ENCODE measurements at places on chromosomes 6 and 20. TPM values are rescaled to one million over a fixed set of nuclear protein-coding genes. Genes with fewer than 3 reads are reported as not detected.

The UBE2C gene
- 5.8 TPM for total RNA-seq

The NKAIN2 gene
- 0.28 TPM for total RNA-seq

DNA sequence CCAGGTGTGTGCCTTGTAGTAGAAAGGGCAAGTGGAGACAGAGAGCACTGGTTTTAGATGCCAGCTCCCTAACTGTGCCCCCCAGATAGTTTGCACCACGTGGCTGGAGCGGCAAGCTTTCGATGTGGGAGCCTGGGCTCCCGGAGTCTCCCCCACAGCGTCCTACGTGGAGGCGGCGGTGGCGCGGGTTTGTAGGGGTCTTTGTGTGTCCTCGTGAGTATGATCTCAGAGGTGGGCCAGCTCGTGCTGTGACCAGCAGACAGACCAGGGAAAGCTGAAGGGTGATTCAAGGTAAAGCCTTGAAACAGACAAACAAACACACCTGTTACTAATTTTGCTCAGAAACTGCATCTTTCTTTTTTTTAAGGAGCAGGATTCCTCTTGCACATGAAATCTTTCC, 5.6 kb upstream of the KCNK16 start:
- H3K36me3 ChIP-seq, result no peaks in the 10 kb centered on the region
- no peaks in the 10 kb centered on the region for H3K27me3 ChIP-seq
- H3K4me1 ChIP-seq, result no peaks in the 10 kb centered on the region
- no peak overlapping the region for H3K27ac ChIP-seq
- H3K4me3 ChIP-seq, result no peak overlapping the region

DNA sequence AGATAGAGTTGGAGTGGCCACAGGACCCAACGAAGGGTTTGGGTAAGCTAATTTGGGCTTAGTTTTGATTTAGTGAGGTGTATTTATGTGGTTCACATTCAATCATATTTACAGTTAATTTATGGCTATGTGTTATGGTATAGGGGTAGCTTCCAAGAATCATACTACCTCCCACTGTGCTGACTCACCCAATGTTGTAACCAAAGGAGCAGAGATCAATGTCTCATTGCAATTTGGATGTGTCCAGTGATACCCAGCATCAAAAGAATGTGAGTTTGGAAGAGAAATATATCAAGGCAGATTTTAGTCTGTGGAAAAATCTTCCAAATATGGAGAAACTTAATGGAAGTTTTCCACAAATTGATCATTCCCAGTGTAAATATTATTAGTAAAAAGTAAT, 25.3 kb upstream of the SMIM8 start:
- no peaks in the 10 kb centered on the region for H3K27me3 ChIP-seq
- H3K4me3 ChIP-seq, result no peak overlapping the region
- no peaks in the 10 kb centered on the region for H3K36me3 ChIP-seq
- no peak overlapping the region for H3K27ac ChIP-seq
- no peak for DNase-seq
- no peaks in the 10 kb centered on the region for H3K4me1 ChIP-seq

GRCh38 chr6:80553071-80553740, 446.7 kb downstream of the BCKDHB start:
- H3K27ac ChIP-seq, result no peak overlapping the region
- no peaks in the 10 kb centered on the region for H3K4me1 ChIP-seq
- H3K27me3 ChIP-seq, result no peaks in the 10 kb centered on the region
- no peak for DNase-seq
- H3K4me3 ChIP-seq, result no peak overlapping the region

DNA sequence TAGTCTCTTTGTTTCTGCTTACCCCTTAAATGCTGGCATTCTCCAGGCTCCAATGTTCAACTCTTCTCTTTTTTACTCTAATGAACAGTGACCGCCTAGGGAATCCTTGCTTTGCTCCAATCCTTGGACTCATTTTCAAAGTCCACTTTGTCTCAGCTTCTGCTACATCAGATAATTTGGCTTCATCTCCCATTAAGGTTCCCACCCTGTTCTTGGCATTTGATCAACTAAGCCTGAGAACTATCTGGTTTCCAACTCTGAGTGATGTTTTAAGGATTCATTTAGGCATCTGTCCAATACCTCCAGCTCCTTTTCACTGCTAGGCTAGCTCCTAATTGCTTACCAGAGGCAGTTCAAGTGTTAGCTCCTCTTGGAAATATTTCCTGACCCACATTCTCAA, 64.9 kb downstream of the ME1 start:
- H3K27ac ChIP-seq, result no peak overlapping the region
- H3K36me3 ChIP-seq, result no peaks in the 10 kb centered on the region
- no peaks in the 10 kb centered on the region for H3K27me3 ChIP-seq
- H3K4me1 ChIP-seq, result no peaks in the 10 kb centered on the region

DNA sequence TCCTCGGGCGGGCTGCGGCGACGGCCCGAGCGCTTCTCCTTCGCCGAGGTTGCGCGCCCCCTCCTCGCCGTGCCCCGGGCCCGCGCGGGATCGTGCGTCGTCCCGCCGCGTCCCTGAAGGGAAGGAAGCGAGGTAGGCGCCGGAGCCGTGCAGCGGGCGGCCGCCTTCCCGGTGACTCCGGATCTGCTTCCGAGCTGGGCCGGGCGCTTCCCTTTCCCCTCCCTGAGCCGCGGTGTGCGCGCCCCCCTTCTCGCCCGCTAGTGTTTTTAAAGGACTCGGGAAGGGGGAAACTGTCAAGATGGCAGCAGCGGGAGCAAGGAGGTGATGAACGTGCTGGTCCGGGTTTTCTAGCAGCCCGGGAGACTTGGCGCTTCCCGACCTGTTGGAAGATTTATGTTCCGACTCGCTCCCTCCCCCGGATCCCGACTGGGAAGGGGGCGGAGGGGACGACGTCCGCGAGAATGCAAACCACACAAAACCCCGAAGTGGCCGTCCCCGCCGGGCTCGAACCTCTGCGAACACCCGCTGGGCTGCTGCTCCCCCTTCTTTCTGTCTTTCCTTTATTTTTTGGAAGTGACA, 744 bp upstream of the FOXO3 start:
- H3K36me3 ChIP-seq, result no peaks in the 10 kb centered on the region
- H3K4me1 ChIP-seq, result peaks cover 3% of the 10 kb centered on the region
- peak; percentile 67 for DNase-seq
- peak overlapping the region; percentile 93 for H3K4me3 ChIP-seq
- peak overlapping the region; percentile 99 for H3K27ac ChIP-seq

- H3K4me3 ChIP-seq, result no peak overlapping the region
- H3K36me3 ChIP-seq, result no peaks in the 10 kb centered on the region
Measured at GRCh38 chr6:13462458-13463327, 24.7 kb downstream of the GFOD1 start.

DNA sequence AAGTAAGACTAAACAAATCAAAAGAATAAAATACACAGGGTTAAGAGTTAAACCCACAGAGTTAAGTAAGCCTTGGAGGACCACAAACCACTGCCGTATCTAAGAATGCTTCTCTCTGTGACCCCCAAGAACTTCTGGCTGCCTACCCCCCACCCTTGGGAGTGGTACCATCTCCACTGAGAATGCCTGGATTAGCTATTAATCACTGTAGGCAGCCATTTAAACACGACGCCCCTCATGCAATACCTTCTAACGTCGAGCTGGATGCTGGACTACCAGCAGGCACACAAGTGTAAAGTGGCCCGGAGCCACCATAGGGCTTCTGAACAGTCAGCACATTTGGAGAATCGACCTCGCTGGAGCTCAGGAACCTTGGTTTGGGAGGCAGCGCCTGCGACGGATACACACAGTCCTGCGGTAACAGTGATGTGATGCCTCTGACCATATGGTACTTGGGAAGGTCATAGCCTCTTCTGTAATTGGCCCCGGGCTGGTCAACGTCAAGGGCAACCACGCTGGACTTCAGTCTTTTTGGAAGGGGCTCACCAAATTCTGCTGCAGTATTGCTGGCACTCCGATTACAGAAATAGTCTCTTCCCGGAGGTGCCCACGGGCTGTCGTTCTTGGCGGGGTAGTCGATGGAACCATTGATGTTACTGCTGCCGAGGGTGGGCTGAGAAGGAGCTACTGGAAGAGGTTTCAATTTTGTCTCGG, 18.0 kb downstream of the ZNF217 start:
- no peaks in the 10 kb centered on the region for H3K27me3 ChIP-seq
- no peaks in the 10 kb centered on the region for H3K4me1 ChIP-seq
- no peak for DNase-seq
- H3K36me3 ChIP-seq, result peaks cover 71% of the 10 kb centered on the region

DNA sequence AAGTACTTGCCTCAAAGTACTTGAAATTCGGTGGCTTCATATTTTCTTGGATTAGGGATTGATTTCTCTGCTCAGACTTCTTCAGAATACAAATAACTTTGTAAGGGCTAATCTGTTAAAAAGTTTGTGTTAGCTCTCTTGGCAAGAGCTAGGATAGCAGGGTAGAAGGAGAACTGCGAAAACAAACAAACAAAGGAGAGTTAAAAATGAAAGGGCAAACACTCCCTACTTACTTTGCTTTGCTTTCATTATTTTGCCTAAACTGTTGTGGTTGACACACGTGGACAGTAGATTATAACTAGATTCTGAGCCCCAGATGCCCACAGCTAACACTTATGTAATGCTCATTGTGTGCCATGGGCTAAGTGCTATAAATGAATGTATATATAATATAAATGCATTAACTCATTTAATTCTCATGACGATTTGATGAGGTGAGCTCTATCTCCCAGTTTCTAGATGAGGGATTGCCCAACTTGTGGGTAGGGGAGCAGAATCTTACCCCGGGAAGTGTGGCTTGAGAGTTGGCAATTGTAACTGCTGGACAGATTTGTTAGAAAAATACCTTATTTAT, 48.7 kb downstream of the EYA4 start:
- H3K27me3 ChIP-seq, result no peaks in the 10 kb centered on the region
- H3K4me1 ChIP-seq, result no peaks in the 10 kb centered on the region
- no peak overlapping the region for H3K4me3 ChIP-seq
- H3K27ac ChIP-seq, result no peak overlapping the region
- DNase-seq, result no peak

- DNase-seq, result no peak
- no peak overlapping the region for H3K4me3 ChIP-seq
- peaks cover 21% of the 10 kb centered on the region for H3K4me1 ChIP-seq
- no peaks in the 10 kb centered on the region for H3K27me3 ChIP-seq
- H3K36me3 ChIP-seq, result no peaks in the 10 kb centered on the region
Measured at GRCh38 chr6:77812304-77812703, 159.5 kb downstream of the MEI4 start.

DNA sequence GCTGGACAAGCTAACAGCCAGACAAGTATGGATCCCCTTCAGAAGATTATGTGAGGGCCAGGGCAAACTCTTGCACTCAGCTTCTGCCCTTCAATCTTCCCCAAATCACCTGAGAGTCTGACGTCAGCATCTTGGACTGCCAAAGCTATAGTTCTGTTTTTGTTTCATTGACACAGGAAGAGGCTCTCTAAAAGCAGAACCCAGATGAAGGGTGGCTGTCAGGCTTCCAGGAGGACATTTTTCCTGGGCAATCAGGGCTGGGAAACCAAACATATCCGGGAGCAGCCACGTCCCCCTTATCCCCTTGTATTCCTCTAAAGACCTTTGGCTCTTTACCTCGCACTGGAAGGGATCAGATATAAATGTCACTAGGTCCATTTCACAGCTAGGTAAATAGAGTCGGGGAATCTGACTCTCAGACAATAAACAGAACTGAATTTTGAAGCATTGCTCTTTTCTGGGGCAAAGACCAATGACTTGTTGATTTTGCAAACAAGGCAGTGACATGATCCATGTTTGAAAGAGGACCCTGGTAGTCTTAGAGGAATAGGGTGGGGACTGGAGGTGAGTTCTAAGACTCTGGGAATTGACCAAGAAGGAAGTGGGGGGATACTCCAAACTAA, 13.3 kb downstream of the MAFB start:
- no peaks in the 10 kb centered on the region for H3K27me3 ChIP-seq
- no peaks in the 10 kb centered on the region for H3K36me3 ChIP-seq
- no peak for DNase-seq
- peaks cover 14% of the 10 kb centered on the region for H3K4me1 ChIP-seq
- no peak overlapping the region for H3K27ac ChIP-seq

GRCh38 chr6:162292915-162293314, 434.7 kb downstream of the PRKN start:
- H3K36me3 ChIP-seq, result no peaks in the 10 kb centered on the region
- H3K4me3 ChIP-seq, result no peak overlapping the region
- H3K4me1 ChIP-seq, result no peaks in the 10 kb centered on the region
- no peak overlapping the region for H3K27ac ChIP-seq
- no peaks in the 10 kb centered on the region for H3K27me3 ChIP-seq
- DNase-seq, result no peak

DNA sequence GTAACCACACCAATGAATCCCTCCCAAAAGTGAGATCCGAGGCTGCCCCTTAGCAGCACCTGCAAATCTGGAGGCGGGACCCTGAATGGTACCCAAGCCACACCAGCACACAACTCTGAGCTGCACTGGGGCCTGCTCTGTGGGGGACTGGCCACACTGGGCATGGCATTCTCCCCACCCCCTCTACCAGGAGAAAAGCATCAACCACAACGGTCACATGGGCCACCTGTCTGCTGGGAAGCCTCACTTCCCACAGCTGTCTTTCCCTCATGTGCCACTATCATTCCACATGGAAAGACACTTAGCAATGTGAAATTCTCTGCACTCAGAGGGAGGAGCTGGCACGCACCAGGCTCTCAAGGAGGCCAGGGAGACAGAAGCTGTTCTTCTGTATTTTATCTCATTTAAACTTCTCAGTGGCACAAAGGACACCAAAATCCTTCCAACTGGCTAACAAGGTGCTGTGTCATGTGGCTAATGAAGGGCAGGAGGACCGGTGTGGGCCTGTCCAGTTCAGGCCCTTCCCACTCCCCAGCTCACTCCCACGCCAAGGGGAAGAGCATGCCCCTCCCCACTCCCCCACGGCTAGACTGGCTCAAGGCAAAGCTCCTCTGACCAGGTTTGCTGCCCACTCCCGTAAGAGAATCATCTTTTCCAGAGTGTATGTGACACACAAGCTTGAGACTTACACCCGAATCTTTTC, 19.0 kb downstream of the YTHDF1 start:
- no peaks in the 10 kb centered on the region for H3K27me3 ChIP-seq
- no peaks in the 10 kb centered on the region for H3K4me1 ChIP-seq
- DNase-seq, result no peak
- no peaks in the 10 kb centered on the region for H3K36me3 ChIP-seq

- H3K27ac ChIP-seq, result no peak overlapping the region
- no peak overlapping the region for H3K4me3 ChIP-seq
- no peak for DNase-seq
- H3K36me3 ChIP-seq, result no peaks in the 10 kb centered on the region
- no peaks in the 10 kb centered on the region for H3K4me1 ChIP-seq
Measured at GRCh38 chr20:36845288-36845971, 30.5 kb upstream of the TLDC2 start.

DNA sequence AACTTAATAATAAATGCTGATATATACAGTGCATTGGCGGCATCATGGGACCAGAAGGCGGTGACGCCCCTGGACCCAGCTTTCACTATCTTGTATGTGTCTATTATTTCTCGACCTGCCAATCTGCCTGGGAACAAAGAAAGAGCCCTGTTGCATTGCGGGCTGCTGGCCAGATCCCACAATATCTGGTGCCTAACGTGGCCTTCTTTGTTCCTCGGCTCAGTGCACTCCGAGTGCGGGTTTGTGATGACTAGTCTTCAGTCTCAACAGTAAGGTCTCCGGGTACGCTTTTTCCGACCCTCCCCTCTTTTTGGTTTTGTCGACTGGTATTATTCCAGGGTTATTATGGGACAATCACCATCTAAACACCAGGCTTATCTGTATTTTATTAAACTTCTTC, 291.5 kb downstream of the TBC1D32 start:
- no peak overlapping the region for H3K4me3 ChIP-seq
- H3K36me3 ChIP-seq, result no peaks in the 10 kb centered on the region
- DNase-seq, result no peak

Measured in right lobe of liver (tissue), 6 donors.